Mucosa of descending colon (tissue), 3 donors: ENCODE measurements at places on chromosomes 11 and 22. TPM values are rescaled to one million over a fixed set of nuclear protein-coding genes. Genes with fewer than 3 reads are reported as not detected.

The TPBGL gene
- 0.57 TPM for total RNA-seq

The CSF2RB gene
- 4.1 TPM for total RNA-seq

The GLB1L2 gene
- total RNA-seq, result 27.9 TPM

DNA sequence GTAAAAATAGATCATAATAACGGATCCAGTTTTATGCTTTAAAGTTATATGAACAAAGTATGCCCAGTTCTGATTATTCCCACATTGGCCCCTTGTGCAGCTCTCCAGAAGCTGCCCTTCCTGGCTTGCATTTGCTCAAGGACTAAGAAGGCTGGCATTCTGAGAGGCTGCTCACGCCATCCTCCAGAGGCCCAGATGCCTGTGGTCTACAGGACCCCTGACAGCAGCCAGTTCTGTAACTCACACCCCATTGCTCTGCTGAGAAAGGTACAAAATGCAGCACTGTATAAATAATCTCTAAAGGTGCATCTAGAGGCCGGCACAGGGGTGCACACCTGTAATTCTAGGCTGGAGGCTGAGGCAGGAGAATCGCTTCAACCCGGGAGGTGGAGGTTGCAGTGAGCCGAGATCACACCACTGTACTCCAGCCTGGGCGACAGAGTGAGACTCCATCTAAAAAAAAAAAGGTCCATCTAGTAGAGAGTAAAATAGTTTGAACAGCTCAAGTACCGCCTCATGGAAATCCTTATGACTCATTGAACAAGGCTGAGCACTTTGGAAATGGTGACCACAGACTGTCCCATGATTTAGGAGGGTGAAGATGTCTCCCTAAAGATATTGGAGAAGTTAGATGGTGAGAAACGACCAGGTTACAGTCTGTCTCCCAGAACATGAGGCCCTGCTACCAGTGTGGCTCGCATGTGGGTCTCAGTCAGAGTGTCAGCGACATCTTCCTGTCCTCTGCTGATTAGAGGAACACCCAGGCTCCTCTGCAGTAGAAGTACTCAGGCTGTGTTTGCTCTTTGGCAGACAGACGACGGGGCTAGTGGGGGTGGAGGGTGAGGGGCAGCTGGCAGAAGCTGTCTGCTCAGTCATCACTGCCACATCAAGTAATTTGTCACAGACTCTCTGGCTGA is 56.3 kb downstream of the KREMEN1 start:
- DNase-seq, result no peak

GRCh38 chr11:112167145-112167544 is at the start of gene TEX12:
TSS of gene TEX12 (plus strand) at chr11:112167372. CDS start at chr11:112169269, 1,897 bp downstream.
- peak; percentile 48 for DNase-seq

DNA sequence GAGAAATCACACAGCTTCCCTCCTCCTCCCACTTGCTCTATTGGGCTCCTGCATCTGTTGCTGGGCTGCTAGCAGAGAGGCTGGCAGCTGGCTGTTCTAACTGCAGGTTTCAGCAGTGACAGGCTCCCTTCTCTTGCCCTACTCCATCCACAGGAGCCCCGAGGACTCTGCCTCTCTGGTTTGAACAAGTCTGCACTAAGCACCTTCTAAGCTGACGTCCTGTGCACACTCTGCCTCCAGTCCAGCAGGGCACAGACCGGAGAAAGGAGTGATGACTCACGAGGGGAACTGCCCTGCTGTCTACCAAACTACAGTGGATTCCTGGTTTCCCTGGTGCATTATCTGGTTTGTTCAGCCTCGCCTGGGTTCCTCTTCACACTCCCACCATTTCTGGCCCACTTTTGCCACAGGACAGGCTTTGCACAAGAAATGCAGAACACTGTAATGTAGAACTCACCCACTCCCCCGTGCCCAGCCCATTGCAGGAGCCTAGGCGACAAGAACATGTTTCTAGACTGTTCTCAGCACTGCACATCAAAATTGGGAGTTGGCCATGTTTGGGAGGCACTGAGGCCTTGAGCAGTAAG is 26.0 kb downstream of the IL10RA start:
- DNase-seq, result no peak

DNA sequence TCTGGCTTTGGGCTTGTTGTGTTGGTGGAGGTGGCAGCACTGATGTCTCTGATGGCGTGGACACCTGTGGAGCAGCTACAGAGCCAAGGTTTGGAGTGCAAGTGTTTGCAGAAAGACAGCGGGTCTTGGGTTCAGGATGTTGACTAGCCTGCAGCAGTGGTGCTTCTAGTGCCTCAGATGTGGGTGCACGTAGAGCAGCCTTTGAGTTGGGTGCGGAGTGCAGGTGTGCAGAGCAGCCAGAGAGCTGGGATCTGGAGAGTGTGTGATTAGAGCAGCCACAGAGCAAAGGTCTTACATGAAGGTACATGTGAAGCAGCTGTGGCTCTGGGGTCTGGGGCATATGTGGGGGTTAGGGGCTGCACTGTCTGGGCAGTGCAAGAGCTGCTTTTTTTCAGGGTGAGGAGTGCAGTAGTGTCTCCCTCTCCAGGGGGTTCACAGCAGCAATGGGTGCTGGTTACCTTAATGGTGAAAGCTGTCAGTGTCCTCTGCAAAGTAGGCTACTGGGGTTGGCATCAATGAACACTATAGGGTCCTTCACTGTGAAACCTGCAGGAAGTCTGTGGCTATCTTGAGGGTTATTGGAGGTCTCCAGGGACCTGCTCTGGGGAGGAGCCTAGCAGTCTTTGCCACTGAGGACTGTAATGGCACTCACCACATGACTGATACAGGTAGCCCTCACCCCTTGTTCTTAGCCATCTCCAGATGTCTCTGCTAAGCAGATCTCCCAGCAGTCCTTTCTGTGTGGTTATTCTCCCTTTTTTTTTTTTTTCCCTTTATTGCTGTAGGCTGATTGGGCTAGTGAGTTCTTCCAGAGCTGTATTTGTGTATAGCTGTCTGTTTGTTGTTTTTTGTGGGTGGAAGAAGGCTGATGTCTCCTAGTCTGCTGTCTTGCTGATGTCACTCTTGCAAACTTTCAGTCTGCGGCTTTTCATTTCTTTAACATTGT is 14.3 kb downstream of the BIRC2 start:
- no peak for DNase-seq

DNA sequence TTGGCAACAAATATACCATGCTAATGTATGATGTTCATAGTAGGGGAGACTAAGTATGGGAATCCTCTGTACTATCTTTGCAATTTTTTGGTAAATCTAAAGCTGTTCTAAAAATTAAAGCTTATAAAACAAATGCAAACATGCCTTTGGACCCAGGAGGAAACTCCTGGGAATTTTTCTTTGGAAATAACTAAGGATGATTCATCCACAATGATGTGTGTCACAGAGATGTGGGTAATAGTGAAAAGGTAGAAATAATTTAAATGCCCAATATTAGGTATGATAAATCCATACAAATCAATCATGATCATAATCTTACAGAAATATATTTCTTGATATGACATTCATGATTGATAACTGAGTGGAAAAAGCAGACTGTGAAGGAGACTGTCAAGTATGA is 135.8 kb downstream of the TRIM44 start:
- no peak for DNase-seq

DNA sequence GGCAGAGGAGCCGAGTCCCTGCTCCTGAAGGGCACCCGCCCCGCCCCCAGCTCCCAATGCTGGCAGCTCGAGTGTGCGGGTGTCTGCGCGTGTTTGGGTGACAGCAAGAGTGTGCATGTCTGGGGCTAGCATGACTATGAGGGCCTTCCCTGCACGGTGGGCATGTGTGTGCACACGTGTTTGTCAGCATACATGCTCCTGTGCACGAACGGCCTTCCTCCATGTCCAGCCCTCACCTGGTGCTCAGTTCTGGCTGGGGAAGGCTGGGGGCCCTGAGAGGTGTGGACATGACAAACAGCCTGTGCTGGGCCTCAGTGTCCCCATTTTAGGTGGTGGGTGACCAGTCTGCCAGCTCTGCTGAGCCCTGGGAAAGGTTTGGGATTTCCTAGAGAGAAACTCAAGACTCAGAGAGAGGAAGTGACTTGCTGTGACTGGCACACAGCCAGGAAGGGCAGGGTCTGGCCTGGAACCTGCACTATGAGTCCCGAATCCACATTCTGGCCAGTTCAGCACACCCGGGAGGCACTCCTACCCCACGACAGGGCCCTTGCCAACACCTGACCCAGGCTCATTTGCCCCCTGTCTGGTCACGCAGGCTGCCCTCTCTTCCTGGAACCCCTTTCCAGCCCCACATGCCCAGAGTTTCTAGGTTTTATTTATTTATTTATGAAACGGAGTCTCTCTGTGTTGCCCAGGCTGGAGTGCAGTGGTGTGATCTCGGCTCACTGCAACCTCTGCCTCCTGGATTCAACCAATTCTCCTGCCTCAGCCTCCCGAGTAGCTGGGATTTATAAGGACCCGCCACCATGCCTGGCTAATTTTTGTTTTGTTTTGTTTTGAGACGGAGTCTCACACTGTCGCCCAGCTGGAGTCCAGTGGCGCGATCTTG is 3.3 kb upstream of the SHISA8 start:
- DNase-seq, result peak; percentile 68

- peak; percentile 25 for DNase-seq
Measured at GRCh38 chr11:2807801-2808241, 77.8 kb downstream of the CDKN1C start.

DNA sequence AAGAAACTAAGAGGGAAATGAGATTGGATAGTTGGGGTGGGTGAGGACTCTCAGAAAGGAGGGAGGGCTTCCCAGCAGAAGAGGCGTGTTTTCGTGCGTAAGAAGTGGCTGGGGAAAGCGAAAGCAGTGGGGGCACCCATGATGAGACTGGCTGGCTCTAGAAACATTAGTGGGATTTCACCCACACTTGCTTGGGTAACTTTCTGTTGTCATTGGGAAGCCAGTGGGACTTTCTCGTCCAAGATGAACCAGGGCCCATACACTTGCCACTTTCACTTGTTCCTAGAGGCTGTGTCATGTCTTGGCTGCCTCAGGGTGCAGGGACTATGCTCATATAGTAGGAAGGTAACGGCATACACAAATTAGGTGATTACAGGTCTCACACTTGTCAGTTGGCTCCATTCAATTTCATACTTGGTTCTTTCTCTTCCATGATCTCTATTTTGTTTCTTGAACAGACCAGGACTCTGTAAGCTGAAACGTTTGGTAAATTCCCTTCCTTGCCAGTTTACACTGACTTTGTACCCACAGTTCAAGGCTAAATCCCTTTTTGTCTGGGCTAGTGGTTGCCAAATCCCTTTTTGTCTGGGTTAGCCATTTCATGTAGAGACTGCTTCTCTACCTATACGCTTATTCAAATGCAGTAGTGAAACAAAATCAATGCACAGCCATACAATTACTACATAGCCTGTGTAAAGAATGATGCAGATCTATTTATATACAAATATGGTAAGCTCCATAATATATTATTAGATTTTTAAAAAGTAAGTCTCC is 42.0 kb upstream of the CXCR5 start:
- DNase-seq, result peak; percentile 17
